ENCODE measurements at places on chromosomes 12 and 14. TPM values are rescaled to one million over a fixed set of nuclear protein-coding genes. Genes with fewer than 3 reads are reported as not detected.

DNA sequence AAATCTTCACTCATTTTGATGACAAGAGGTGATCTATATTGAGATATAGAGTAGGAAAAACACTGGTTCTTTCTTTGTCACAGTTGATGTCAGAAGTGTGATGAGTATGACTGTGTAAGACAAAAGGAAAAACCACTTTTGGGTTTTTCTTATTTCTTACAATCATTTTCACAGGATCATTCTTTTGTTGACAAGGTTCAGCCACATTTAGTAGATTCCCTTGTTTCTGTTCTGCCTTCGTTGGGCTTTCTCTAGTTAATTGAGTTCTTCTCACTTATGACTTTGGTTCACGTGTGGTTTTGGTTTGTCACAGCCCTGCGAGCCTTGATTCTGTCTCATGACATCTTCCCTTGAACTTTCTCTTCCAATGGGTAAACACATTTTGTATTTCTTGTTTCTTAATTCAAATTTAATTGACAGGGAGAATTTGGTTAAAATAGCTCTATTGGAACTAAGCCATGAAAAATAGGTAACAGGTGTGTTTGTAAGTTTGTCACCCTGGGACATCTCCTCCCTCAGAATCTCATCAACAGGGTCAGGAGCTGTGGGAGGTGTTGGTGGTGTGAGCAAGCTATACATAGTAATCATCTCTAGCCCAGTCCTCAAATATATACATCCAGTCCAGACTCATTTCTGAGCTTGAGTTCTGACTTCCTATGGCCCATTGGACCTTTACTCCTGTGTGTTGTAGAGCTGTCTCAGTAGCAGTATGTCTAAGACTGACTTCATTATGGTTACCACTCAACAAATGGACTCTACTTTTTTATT, 255.3 kb downstream of the BMP4 start:
- H3K27me3 ChIP-seq = no peaks in the 10 kb centered on the region
- H3K4me3 ChIP-seq = no peak overlapping the region
- no peaks in the 10 kb centered on the region for H3K36me3 ChIP-seq
- DNase-seq = no peak
- H3K4me1 ChIP-seq = no peaks in the 10 kb centered on the region

DNA sequence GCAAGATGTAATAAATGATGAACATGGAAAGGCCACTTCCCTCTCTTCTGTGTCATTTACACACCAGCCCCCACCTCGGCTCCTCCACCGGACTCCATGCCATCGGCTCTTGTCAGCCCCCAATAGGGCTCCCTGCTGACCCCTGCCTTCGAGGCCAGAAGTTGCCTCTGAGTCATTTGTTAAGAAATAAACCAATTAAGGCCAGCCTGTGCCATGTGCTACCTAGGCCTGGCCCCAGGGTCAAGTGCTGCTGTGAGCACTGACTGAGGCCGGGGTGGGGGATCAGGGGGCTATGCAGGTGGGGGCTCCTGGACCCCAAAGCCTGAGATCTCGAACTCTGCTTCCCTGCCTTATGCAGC, 53.2 kb downstream of the TESC start:
- H3K27me3 ChIP-seq = peaks cover 6% of the 10 kb centered on the region
- no peaks in the 10 kb centered on the region for H3K36me3 ChIP-seq
- peaks cover 28% of the 10 kb centered on the region for H3K4me1 ChIP-seq
- no peak for DNase-seq
- no peak overlapping the region for H3K4me3 ChIP-seq

GRCh38 chr12:38847247-38847646, 58.1 kb downstream of the CPNE8 start:
- no peaks in the 10 kb centered on the region for H3K27me3 ChIP-seq
- H3K4me3 ChIP-seq = no peak overlapping the region
- H3K4me1 ChIP-seq = no peaks in the 10 kb centered on the region
- H3K27ac ChIP-seq = no peak overlapping the region

DNA sequence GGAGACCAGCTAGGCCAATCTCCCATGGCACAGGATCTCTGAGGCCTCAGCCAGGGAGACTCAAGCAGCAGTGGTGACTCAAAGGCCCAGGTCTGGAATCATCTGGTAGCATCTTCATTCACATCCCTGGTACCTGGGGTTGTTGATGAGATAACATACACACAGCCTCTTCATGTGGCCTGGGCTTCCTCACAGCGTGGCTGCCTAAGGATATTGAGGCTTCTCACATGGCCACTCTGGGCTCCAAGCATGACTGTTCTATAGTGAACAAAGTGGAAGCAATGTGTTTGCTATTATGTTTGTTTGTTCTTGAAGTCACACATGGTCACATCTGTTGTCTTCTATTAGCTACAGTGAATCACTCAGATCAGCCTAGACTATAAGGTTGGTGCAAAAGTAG, 584.1 kb downstream of the VRK1 start:
- H3K4me1 ChIP-seq = peaks cover 7% of the 10 kb centered on the region
- H3K36me3 ChIP-seq = no peaks in the 10 kb centered on the region
- H3K4me3 ChIP-seq = no peak overlapping the region
- peaks cover 28% of the 10 kb centered on the region for H3K27me3 ChIP-seq

DNA sequence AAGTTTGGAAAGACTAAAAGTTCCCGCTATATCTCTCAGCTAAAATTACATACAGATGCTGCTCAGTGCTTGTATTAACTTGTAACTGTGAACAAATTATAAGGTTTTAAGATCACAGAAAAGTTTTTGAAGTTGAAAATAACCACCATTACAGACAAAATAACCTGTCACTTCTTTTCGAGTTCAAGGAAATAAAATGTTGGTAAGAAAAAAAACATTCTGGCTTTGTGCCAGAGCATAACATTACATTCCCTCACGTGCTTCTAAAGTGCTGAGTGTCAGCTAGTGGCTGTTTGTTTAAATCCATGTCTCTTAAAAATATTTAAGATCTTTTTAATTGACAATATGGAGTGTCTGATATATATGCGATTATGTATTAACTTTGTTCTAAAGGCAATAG, 27.2 kb upstream of the ADAMTS20 start:
- peaks cover 13% of the 10 kb centered on the region for H3K27me3 ChIP-seq
- no peak overlapping the region for H3K27ac ChIP-seq
- no peak overlapping the region for H3K4me3 ChIP-seq
- no peak for DNase-seq
- no peaks in the 10 kb centered on the region for H3K36me3 ChIP-seq
- peaks cover 5% of the 10 kb centered on the region for H3K4me1 ChIP-seq

- no peak overlapping the region for H3K4me3 ChIP-seq
- no peaks in the 10 kb centered on the region for H3K36me3 ChIP-seq
- H3K27me3 ChIP-seq = no peaks in the 10 kb centered on the region
Observed at GRCh38 chr12:66017736-66018135, 112.8 kb downstream of the LLPH start.

DNA sequence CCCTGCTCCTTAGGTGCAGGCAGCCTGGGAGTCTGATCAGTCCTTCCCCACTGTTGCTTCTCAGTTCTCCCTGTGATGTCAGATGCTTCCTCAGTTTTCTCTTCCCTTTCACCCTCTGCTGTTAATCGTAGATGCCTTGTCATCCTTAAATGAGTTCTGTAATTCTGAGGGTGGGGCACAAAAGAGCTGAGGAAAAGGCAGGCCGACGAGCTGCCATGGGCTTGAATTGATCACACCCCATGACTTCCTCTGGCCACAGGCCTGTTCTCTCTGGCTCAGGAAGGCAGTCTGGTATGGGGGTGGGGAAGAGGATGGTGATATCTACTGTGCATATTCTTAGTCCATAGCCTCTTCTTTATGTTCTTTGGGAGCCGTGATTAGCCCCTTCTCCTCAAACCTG, 5.2 kb upstream of the AP1G2 start:
- H3K4me1 ChIP-seq = peaks cover 9% of the 10 kb centered on the region
- DNase-seq = no peak
- H3K27ac ChIP-seq = no peak overlapping the region
- peaks cover 54% of the 10 kb centered on the region for H3K27me3 ChIP-seq

DNA sequence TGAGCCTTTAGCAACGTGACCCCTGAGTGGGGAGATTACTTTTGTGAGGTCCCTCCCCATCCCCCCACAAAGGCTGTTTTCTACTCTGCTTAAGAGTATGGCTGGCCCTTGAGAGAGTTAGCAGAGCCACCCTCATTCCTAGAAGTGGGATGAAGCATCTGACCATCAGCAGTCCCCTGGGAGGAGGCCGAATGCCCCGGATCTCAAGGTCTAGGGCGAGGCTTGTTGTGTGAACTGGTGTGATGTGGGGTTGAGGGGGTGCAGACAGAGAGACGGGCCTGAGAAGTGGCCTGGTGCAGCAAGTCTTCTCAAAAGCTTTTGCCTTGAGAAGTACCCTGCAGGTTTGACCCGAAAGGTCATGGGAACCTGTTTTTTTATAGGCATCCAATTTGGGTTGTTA, 153.0 kb upstream of the FKBP4 start:
- H3K36me3 ChIP-seq = no peaks in the 10 kb centered on the region
- H3K27me3 ChIP-seq = peaks cover 25% of the 10 kb centered on the region
- DNase-seq = no peak
- H3K27ac ChIP-seq = no peak overlapping the region
- H3K4me3 ChIP-seq = no peak overlapping the region
- H3K4me1 ChIP-seq = peaks cover 6% of the 10 kb centered on the region

DNA sequence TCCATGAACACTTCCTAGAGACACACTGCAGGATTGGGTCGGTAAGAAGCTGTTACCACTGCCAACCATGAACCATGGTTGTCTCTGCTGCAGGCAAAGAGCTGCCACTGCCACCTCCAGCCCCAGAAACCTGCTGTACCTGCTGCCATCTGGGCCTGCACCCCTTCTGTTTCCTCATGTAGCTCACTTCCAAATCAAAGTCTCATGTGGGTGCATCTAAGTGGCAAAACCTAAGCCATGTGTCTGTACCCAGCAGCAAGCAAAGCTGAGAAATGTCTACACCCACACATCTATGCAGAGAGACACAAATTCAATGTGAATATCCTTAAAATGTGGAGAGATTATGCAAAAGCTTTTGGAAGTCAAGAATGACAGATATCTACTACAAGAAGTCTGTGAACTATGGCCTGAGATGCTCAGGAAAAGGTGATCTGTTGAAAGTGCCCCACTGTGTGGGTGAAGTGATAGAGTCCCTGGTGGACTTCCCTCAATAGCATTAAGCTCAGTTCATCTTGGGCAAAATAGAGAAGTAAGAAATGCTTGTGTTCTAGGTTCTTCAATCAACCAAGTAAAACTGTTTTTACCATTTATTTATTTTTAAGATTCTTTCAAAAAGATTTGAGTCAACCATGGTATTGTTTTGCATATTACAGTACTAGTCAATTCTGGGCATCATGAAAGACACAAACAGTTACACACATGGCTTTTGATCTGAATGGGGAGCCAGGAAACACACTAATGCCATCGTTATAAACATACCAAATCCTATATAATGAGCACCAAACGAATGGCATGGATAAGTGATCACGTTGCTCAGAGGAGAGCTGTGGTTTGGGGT, 64.4 kb downstream of the FOS start:
- peaks cover 17% of the 10 kb centered on the region for H3K27me3 ChIP-seq
- no peak for DNase-seq
- no peaks in the 10 kb centered on the region for H3K36me3 ChIP-seq

- no peaks in the 10 kb centered on the region for H3K36me3 ChIP-seq
- peaks cover 1% of the 10 kb centered on the region for H3K4me1 ChIP-seq
- no peak overlapping the region for H3K27ac ChIP-seq
- no peak for DNase-seq
- no peak overlapping the region for H3K4me3 ChIP-seq
Observed at GRCh38 chr12:2289525-2289924, 236.7 kb downstream of the CACNA1C start.

DNA sequence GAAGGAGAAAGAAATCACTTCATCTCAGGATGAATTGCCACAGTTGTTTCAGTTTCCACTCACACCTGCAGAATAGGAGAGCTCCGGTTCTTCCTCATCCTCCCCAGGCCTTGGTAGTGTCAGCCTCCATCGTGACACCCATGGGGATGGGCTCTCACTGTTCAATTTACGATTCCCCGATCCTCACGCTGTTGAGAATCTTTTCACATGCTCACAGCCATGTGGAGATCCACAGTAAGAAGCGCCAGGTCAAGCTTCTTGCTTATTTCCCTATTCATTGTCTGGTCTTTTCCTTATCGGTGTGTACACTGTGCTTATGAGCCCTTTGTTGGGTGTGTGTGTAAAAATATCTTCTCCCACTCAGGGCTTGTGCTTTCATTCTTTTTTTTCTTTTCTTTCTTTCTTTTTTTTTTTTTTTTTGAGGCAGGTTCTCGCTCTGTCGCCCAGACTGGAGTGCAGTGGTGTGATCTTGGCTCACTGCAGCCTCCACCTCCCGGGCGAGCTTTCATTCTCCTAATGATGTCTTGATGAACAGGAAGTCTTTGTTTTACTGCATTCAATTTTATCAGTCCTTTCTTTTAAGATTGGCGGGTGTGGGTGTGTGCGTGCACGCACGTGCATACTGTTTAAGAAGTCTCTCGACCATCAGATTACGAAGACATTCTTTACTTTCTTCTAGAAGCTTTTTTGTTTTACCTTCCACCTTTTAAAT, 21.5 kb downstream of the RIN3 start:
- no peak overlapping the region for H3K27ac ChIP-seq
- H3K27me3 ChIP-seq = no peaks in the 10 kb centered on the region
- no peaks in the 10 kb centered on the region for H3K36me3 ChIP-seq
- no peak for DNase-seq

DNA sequence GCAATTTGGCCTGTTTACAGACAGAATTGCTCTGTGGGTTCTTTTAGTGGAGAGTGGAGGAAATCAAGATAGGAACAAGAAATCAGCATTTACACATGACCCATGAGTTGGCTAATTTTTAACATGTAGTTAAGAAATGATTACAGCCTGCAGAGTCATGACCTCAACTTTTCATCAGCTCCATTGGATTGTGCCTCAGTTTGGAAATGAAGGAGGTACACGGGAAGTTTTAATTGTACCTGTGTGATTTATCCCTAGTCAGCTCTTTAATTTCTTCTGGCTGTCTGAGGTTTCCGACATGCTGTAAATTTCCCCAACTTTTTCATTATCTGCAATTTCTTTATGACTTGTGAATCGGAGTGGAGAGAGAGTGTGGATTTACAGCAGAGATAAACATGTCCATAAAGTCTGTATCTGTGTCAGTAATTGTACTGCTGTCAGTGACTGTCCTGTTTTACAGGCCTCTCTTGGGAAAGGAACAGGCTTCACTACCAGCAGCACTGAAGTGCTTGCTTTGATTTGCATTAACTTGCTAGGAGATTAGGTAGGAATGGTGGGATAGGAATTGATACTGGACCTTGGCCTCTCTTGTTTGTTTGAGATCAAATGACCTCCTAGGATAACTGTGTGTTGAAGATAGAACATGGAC, 49.2 kb downstream of the LIN52 start:
- peaks cover 31% of the 10 kb centered on the region for H3K4me1 ChIP-seq
- H3K27me3 ChIP-seq = no peaks in the 10 kb centered on the region
- peak overlapping the region; percentile 19 for H3K4me3 ChIP-seq
- H3K27ac ChIP-seq = peak overlapping the region; percentile 54
- H3K36me3 ChIP-seq = peaks cover 5% of the 10 kb centered on the region
- no peak for DNase-seq

- H3K4me3 ChIP-seq = no peak overlapping the region
- peaks cover 89% of the 10 kb centered on the region for H3K27me3 ChIP-seq
- no peak overlapping the region for H3K27ac ChIP-seq
- H3K4me1 ChIP-seq = peaks cover 6% of the 10 kb centered on the region
- no peak for DNase-seq
Observed at GRCh38 chr12:132423251-132423819, 66.6 kb upstream of the FBRSL1 start.

The TCL1B gene
- not detected for total RNA-seq

The HOXC9 gene
- not detected for total RNA-seq

The PRMT5 gene
- total RNA-seq = 104 TPM

The SERPINA1 gene
- 431 TPM for total RNA-seq

The RDH11 gene
- total RNA-seq = 103 TPM

The LIMA1 gene
- 39.9 TPM for total RNA-seq

The MAP3K9 gene
- 27.6 TPM for total RNA-seq

The CEBPE gene
- total RNA-seq = not detected

The OR6C2 gene
- not detected for total RNA-seq

The SYNDIG1L gene
- 0.34 TPM for total RNA-seq

The BORCS5 gene
- total RNA-seq = 22.0 TPM

The LHX5 gene
- total RNA-seq = 0.41 TPM

The KRT71 gene
- total RNA-seq = not detected

The KERA gene
- not detected for total RNA-seq

The TAS2R31 gene
- total RNA-seq = 8.6 TPM
